H9 (cell line): ENCODE measurements at places on chromosomes 5 and 9. TPM values are rescaled to one million over a fixed set of nuclear protein-coding genes. Genes with fewer than 3 reads are reported as not detected.

The LVRN gene
- 0.07 and 0.09 TPM in 2 replicates for total RNA-seq

The SET gene
- total RNA-seq: 1,148 and 1,158 TPM in 2 replicates

The SUSD3 gene
- total RNA-seq: 7.8 and 9.0 TPM in 2 replicates

The TMEM245 gene
- 37.9 and 38.3 TPM in 2 replicates for total RNA-seq

The DRD1 gene
- not detected in 2 replicates for total RNA-seq

The SLC34A1 gene
- total RNA-seq: not detected in 2 replicates

DNA sequence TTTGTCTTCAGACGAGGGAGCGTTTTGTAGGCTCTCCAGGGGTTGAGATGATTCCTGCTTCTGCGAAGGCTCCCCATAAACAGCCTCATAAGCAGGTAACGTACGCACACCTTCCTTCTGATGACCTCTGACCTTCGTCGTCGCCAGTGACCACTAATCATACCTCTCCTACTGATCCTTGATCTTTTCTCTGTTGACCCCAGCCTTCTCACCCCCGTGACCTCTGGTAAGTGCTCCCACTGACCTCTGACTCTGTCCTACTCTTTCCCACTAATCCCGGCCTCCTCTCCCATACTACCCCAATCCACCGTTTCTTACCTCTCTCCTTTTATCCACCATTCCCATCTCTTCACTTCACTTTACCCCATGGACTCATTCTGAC is 345 bp downstream of the DNAI1 start:
- DNase-seq: no peak

GRCh38 chr5:56595566-56595965 is 219.8 kb upstream of the MAP3K1 start:
- no peak for DNase-seq

- DNase-seq: peak; percentile 85
Measured at GRCh38 chr9:114387680-114388356, at the start of gene AKNA. AKNA (minus strand) TSS chr9:114387982; CDS start chr9:114381333, 6,649 bp downstream.

GRCh38 chr5:56763711-56764466 is 51.5 kb upstream of the MAP3K1 start:
- DNase-seq: no peak

DNA sequence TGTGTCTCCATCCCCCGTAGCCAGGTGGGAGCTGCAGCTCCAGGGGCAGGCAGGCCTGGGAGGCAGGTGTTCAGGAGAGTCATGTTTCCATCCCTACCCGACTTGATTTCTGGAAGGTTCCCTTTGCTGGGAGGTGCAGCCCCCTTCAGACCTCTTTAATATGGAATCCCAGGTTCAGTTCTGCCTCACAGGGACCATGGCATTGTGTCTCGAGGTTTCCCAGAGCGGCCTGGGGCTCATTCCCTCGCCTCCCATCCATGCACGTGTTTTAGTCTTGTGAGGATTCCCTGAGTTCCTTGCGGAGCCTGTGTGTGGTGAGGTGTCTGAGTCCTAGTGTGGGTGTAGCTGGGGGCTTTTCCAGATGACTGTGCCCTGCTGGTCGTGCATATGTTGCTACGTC is 16.5 kb upstream of the AHRR start:
- no peak for DNase-seq

- no peak for DNase-seq
Measured at GRCh38 chr5:5017827-5018577, 122.1 kb upstream of the ADAMTS16 start.

DNA sequence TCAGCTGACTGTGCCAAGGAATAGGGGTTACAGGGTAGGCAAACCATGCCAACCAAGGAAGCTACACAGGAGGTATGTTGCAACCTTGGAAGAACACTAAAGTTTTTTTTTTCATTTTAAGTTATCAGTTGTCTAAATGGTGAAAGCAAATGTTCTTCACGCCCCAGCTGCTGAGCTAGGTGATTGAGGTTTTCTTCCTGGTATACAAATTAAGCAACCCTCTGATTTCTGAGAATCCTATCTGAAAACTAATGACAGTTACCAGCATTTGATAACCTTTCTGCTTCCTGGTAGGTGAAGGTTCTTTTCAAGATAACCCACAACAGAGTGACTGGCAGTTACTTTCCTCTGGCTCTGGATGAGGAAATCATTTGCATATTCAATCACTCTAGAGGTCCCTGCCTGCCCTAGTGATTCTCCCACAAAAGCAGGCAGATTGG is 194.9 kb downstream of the ATP10B start:
- DNase-seq: no peak

GRCh38 chr9:99787556-99787955 is 34.1 kb upstream of the NR4A3 start:
- DNase-seq: no peak

GRCh38 chr9:89797937-89798455 is 193.2 kb downstream of the GADD45G start:
- DNase-seq: no peak

- no peak for DNase-seq
Measured at GRCh38 chr9:4865681-4866080, 72.9 kb downstream of the RCL1 start.

DNA sequence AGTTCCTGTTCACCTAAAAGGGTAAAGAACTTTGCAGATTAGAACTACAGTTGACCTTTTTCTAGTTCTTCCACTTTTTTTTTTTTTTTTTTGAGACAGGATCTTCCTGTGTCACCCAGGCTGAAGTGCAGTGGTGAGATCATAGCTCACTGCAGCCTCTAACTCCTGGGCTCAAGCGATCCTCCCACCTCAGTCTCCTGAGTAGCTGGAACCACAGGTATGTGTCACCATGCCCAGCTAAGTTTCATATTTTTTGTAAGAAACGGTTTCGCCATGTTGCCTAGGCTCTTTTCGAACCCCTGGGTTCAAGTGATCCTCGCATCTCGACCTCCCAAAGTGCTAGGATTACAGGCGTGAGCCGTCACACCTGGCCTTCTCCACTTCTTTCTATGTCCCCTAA is 39.7 kb upstream of the TNFAIP8 start:
- DNase-seq: no peak

GRCh38 chr5:74394916-74395880 is 245.3 kb downstream of the ENC1 start:
- DNase-seq: peak; percentile 79
